ENCODE measurements at places on chromosomes 5 and 9.

DNA sequence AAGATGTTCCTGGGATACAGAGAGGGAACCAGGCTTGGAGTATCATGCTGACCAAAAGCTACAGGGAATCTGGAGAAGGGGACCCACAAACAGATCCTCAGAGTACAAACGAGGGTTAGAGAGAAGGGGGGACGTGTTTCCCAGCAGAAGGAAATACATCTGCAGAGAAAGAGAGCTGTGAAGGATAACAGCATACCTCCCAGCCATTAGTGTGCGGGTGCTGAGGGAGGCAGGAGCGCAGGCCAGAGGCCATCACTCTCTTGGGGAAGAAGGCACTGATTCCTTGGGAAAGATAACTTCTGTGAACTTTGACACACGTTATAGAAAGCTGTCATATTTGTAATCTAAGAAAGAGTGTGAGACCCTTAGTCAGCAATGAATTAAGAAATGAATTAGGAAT, 96.9 kb downstream of the KCNN2 start:
- no peak for DNase-seq

GRCh38 chr9:13911473-13911872, 402.5 kb downstream of the NFIB start:
- no peak for DNase-seq

- DNase-seq = no peak
Measured at GRCh38 chr9:135817951-135818717, 89.2 kb downstream of the CAMSAP1 start.

- DNase-seq = no peak
Measured at GRCh38 chr9:27571011-27571410, 2.3 kb downstream of the C9orf72 start.

DNA sequence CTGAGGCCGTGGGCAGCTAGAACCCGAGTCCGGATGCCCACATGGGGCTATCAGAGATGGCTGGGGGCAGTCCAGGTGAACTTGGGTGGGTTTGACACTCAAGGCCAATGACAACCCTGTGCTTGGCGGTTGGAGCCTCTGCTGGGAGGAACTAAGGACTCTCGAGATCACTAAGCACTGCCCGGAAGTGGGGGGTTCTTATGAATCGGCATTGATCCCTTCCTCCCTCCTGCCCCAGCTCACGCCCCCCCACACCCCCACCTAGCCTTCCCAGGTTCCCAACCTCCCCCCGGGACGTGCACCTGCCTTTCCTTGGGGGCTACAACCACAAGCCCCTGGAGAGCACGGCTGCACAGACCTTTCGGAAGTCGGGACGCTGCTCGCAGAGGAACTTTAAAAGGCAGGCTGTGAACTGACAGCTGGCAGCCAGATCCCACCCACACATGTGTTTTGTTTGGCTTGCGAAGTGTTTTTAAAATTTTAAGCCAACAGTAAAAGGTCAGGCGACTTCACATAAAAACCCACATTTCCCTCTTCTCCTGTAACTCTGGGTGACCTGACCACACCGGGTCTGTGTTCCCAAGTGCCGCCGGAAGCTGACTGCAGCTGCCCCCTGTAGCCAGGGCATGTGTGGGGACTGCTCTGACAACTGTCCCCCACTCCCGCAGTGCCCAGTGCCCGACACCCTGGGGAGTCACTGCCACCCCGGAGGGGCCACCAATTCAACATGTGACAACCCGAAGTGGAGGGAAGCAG, 5.1 kb upstream of the RALGDS start:
- DNase-seq = peak; percentile 85

GRCh38 chr9:1771094-1771789, 243.9 kb upstream of the SMARCA2 start:
- DNase-seq = no peak

DNA sequence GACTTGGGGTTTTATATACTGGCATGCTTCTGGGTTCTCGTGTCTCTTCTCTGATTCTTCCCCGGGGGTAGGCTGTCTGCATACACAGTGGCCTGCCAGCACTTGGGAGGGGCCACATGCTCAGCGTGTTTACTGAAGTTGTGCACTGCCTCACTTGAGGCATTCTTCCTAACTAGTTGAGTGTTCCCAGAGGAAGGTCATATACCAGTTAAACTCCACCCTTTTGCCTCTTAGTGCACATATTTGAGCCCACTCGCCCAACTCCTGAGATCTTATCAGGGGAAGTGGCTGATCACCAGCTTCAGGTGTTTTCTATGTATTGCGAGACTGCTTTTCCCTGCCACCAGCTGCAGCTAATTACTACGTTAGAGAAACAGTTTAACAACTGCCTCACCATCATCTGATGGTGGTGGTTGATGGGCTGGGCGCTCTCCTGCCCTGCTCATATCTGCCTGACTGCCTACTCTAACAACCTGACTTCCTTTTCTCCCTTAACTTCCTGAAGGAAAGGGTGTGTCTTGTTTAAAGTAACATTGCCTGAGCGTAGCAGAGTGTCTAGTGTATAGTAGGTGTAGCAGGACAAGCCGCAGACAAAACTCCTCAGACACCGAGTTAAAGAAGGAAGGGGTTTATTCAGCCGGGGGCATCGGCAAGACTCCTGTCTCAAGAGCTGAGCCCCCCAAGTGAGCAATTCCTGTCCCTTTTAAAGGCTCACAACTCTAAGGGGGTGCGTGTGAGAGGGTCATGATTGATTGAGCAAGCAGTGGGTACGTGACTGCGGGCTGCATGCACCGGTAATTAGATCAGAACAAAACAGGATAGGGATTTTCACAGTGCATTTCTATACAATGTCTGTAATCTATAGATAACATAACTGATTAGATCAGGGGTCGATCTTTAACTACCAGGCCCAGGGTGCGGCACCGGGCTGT, 60.1 kb upstream of the CLINT1 start:
- DNase-seq = peak; percentile 24

DNA sequence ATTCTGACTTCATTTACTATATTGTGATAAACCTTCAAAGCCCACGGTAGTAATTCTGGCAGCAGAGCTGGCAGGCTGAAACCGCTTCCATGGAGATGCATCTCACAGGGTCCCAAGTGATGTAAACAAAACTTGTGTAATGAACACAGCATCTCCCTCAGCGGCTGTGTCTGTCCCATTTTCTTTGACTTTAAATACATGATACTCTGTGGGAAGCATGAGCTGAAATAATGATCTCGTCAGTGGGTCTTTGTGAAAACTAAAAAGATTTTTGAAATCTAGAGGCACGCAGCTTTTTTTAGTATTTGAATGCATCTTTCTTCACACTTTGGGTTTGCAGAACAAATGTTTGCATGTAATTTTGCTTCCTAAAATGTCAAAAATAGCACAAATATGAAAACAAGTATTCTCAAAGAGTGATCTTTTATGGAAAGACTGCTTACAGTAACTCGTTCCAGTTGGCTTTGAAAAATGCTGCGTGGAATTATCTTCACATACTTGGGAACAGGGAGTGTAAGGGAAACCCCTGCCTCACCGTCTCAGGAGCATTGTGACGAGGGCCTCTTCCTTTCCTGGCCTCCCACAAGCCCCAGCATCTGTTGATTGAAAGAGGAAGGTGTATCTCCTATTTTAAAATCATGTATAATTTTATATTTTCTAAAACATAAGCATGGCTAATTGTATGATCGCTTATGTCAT, 18.1 kb upstream of the LPCAT1 start:
- no peak for DNase-seq

DNA sequence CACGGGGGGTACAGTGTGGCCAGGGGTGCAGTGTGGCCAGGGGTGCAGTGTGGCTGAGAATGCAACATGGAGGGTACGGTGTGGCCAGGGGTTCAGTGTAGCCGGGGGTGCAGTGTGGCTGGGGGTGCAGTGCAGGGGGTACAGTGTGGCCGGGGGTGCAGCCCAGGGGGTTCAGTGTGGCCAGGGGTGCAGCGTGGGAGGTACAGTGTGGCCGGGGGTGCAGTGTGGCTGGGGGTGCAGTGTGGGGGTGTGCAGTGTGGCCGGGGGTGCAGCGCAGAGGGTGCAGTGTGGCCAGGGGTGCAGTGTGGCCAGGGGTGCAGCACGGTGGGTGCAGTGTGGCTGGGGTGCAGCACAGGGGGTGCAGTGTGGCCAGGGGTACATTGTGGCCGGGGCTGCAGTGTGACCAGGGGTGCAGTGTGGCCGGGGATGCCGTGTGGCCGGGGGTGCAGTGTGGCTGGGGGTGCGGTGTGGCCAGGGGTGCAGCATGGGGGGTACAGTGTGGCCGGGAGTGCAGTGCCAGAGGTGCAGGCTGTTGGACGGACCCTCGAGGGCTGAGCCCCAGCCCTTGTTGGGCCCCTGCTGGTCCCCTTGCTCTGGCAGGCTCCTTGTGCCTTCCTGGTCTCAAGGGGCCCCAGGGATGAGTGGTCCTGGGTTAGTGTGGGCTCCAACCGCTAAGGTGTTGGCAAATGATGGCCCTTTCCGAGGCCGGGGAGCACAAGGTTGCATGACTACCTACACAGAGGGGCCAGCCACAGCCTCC, 17.9 kb downstream of the TPPP start:
- no peak for DNase-seq

DNA sequence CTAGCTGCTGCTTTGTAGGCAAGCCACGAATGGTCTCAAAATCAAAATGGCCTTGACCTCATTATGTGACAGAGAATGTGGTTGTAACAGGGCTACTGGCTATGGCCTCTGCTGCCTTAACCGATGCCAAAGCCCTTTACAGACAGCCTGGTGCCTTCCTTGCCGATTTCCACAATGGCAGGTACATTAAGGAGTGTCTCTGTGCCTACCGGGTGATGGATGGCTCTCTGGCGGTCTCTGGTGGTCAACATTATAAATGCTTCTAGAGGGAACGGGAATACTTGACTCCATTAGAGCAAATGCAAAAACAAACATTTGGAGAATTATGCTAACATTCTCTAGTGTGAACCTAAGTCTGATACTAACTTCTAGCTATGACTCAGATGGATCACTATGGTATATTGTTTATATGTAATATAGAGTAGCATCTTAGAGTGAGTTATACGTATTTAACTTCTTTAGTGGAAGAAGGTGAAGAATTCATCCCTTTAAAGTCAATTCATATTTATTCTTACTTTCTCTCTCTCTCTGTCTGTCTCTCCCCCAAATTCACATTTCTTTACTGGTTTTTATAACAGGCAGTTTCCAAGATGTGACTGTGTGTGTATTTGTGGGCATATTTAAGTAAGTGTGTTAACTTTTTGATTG, 52.5 kb downstream of the RPS23 start:
- peak; percentile 79 for DNase-seq

- DNase-seq = peak; percentile 76
Measured at GRCh38 chr5:78467752-78468357, 107.4 kb downstream of the SCAMP1 start.

- no peak for DNase-seq
Measured at GRCh38 chr5:167143716-167144115, 1147.7 kb upstream of the WWC1 start.

GRCh38 chr5:113169720-113170119, 193.1 kb downstream of the DCP2 start:
- no peak for DNase-seq

- DNase-seq = no peak
Measured at GRCh38 chr9:114591849-114592248, 4.3 kb downstream of the ATP6V1G1 start.

- DNase-seq = no peak
Measured at GRCh38 chr9:86575825-86576525, 221.8 kb upstream of the TUT7 start.

All from dermis blood vessel endothelial cell (primary cell).